Stimulated activated CD4-positive, alpha-beta T cell treated with anti-CD3 and anti-CD28 coated beads, Interleukin-12 subunit alpha, Interleukin-12 subunit beta, amount 100 ng/mL, for 48 hours (primary cell): ENCODE measurements at places on chromosomes 2 and 18.

- DNase-seq, result no peak
These were observed 11.2 kb downstream of the KIAA2012 start for GRCh38 chr2:202084265-202084664.

DNA sequence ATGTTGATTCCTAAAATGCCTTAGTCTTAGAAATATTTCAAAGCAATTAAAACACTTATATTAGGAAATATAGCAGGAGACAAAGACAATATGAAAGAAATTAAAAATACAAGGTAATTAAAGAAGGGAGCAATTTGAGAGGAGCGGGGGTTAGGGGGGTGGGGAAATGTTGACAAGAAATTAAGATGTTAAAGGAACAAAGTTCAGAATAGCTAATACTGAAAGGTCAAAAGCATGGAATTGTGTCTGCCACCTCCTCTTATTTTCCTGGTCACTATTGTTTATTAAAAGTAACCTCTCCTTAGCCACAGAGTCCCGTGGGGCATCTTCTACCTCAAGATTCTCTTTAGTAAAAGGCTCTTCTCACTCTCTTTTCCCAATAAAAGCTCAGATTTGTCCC lies 244.1 kb downstream of the MREG start:
- no peak for DNase-seq

DNA sequence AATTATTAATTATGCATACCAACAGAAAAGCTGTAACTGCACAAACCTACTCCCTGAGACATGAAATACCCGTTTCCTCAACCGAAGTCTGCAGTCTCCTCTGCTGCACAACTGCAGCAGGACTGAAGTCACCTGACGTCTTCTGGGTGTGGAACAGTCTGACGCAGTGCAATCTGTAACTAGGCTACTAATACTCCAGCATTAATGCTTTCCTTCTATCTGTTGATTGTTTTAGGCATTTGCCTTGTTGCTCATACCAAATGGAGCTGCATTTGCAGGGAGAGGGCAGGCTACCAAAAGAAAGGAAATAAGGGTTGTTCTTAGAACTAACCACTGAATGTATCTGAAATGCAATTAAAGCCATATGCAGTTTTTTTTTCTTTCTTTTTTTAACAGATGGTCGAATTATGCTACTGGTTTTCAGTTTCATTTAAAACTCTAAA lies 40.1 kb downstream of the RTN4 start:
- DNase-seq, result no peak

- no peak for DNase-seq
These were observed 160.9 kb upstream of the EPC2 start for GRCh38 chr2:148483665-148484064.

DNA sequence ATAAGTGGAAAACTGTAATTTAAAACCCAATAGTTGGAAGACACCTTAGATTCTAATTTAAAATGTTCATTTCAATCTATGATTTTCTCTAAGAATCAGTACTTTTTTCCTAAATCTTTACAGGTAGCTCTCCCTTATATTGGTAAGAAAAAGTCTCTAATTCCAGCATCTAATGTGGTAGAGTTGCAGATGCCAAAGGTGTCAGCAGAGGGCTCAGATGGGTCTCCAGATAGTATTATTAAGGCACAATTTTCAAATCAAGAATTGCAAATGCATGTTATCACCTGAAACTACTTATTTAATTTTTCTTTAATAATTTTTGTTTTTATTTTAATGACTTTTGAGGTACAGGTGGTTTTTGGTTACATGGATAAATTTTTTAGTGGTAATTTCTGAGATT lies 25.5 kb upstream of the ITGA4 start:
- no peak for DNase-seq

GRCh38 chr2:13676269-13676668 lies 956.2 kb upstream of the LRATD1 start:
- DNase-seq, result no peak

DNA sequence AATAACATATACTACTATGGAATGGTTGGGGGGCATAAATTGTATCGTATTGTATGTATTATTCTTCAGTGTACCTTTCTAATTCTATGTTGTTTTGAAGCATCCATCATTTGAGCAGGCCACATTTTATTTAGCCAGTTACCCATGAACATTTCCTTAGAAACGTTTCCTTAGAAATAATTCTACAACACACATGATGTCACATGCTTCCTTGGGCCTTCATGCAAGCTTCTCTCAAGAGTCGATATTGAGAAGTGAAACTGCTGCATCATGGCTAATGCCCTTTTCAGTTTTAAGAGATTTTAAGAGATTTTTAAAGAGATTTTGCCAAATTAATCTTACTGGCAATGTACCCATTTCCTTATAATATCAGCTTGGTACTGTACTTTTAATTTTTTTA lies 63.9 kb downstream of the ALPK2 start:
- no peak for DNase-seq

DNA sequence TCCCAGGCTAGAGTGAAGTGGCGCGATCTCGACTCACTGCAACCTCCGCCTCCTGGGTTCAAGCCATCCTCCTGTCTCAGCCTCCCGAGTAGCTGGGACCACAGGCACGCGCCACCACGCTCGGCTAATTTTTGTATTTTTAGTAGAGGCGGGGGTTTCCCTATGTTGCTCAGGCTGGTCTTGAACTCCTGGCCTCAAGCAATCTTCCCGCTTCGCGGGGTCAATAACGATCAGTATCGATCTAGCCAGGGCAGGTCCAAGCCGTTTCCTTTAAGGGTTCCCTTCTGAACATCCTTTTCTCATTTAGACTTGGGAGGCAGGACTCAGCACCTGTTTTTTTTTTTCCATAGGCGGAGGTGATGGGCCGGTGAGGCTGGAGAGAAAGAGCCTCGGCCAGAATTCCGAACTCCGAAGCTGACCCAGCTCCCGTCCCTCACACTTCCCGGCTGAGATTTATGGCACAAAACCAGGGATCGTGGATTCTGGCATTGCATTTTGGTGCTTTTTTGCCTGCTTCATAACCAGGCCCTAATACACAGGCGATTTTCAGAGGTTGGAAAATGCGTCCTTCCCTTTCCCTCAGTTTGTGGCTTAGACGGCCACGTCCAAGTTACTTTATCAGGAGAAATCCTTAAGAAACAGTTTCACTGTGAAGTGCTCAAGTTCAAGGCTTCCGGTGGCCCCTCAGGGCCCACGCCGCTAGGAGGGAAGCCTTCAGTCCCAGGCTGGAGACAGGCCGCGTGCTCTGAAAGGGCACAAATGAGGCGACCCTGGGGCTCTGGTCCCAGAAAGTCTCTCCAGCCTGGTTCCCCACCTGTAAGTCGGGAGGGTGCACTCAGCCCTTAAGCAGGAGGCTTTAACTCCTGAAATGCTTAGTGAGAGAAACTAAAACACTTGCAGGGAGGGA lies 998 bp upstream of the SLC66A3 start:
- DNase-seq, result peak; percentile 20

GRCh38 chr18:70190529-70190928 lies 15.0 kb downstream of the RTTN start:
- no peak for DNase-seq

- no peak for DNase-seq
These were observed 269.8 kb upstream of the ID2 start for GRCh38 chr2:8412082-8412481.

DNA sequence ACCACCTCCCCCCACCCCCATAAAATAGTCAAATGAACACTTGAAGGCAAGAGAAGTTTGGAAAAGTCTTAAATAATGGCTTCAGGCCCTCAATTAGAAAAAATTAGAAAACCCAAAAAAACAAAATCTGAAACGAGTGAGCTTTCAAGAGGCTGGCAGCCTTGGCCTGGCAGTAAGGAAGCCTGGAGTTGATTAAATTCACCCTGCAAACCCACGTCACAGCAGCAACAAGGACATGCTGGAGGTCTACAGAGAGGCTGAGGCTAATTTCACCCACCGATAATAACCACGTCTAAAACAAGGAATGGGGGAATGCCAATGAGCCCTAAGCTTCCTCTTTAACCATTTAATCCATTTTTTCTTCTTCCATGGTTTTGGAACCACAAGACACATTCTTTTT lies 122.7 kb upstream of the SMAD7 start:
- DNase-seq, result no peak

- no peak for DNase-seq
These were observed 1.7 kb downstream of the MZT2B start for GRCh38 chr2:130183512-130184373.

DNA sequence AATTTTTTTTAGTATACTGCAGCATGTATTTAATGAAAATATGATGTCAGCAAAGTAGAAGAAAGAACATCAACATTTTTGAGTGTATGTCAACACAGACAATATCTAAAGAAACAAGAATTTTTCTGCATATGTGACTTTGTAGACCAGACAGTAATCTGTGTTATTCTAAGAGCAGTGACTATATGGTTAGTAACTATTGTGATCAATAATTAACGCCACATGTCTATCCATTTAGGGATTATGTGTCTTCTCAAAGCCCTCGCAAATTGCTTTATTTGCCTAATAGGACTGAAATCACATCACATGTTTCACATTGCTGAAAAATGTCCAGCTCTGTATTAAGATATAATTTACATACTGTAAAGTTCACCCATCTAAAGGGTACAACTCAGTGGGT lies 107.8 kb downstream of the GFPT1 start:
- no peak for DNase-seq

GRCh38 chr2:17747684-17748452 lies 5.7 kb downstream of the SMC6 start:
- DNase-seq, result no peak

- peak; percentile 67 for DNase-seq
These were observed 19.6 kb upstream of the NDUFV2 start for GRCh38 chr18:9082711-9083510.

GRCh38 chr2:69755862-69756467 lies 14.0 kb downstream of the ANXA4 start:
- no peak for DNase-seq

DNA sequence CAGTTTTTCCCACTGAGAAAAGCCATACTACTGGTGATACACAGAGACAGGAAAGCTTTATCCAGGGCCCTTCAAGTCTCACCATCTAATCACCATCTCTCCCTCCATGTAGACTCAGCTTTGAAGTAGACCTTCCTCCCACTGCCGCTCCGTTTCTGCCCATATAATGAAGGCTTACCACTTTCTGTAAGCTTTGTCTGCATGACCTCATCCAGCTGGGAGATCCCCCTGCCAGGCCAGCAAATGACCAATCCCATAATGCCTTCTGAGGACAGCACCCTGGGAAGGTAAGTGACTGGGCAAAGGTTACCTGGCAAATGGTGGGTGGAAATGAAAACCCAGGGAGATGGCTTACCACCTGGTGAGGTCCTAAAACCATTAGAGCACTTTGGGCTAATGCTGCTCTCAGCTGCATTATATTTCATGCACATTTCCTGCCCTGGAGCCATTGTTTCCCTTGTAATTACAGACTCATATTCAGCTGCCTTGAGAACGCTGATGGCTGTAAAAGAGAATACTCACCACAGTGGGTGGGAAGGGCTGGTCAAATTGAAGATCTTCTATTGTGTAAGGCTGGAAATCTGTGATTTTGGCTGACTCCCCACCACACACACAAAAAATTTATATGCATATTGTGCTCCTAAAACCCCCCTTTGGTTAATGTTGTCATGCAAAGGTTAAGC lies 350.7 kb upstream of the SYT4 start:
- DNase-seq, result no peak

DNA sequence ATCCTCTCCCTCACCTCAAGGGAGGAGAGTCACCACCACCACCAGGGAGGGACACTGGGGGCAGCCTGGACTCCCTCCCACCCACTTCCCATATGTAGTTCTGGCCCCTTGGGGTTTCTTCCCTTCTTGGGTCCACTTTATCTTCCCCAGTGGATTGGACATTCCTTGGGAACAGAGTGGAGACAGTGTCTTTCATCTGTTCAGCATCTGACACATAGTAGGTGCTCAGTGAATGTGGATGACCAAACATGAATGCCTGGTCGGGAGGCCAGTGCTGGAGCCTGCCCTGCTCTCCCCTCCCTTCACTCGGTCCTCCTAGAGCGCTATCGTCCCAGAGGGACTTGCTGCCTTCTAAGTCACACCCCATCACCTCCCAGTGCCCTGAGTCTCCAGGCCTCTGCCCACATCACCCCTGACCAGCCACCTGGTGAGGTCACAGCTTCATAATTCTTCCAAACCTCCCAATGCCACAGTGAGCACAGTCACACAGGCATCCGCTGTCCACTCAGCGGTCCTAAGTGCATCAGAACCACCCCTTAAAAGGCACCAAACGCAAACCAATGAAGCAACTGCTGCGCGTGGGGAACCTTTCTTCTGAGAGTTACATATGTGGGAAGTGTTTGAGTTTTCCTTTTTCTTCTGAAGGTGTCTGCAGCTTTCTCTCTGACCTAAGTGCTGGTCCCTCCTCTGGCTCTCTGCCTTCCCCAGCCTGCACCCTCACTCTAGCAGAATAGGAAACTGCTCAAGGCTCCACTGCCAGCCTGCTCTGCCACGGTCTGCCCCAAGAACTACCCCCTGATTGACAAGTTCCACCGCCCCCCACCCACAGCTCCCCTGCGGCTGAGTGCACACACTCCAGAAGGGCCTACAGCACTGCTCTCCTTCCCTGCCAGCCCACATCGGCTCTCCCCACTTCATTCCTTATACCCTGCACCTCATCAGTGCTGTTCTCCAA lies 7.2 kb upstream of the SFXN5 start:
- DNase-seq, result no peak

- peak; percentile 64 for DNase-seq
These were observed at the start of gene ADI1 for GRCh38 chr2:3519255-3520205. Gene ADI1, minus strand, starts transcription at chr2:3519531. Its CDS starts 44 bp downstream, at chr2:3519487.

GRCh38 chr2:100015849-100016248 lies 126.5 kb downstream of the AFF3 start:
- DNase-seq, result no peak

GRCh38 chr2:31138037-31138962 lies at the start of gene GALNT14:
Gene GALNT14, minus strand, starts transcription at chr2:31138440. Its CDS starts 354 bp downstream, at chr2:31138086.
- DNase-seq, result peak; percentile 30

GRCh38 chr2:8885449-8886201 lies 48.2 kb upstream of the KIDINS220 start:
- no peak for DNase-seq

DNA sequence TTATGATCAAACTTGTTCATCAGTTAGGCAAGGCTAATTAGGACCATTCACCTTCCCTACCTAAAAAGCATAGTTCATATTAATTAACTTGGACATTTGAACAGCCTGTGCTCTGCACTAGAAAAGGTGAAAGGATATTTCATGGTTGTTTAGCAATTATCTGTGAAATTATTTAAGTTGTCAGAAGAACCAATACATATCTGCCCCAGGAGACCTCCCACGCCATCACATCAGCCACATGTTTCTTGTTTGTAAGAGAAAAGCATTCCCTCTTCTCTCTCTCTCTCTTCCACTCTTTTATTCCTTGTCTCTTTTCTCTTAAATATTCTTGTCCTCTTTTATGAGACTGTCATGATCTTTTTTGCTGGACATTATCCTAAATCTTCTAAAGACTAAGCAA lies 282.0 kb upstream of the RND3 start:
- DNase-seq, result no peak

DNA sequence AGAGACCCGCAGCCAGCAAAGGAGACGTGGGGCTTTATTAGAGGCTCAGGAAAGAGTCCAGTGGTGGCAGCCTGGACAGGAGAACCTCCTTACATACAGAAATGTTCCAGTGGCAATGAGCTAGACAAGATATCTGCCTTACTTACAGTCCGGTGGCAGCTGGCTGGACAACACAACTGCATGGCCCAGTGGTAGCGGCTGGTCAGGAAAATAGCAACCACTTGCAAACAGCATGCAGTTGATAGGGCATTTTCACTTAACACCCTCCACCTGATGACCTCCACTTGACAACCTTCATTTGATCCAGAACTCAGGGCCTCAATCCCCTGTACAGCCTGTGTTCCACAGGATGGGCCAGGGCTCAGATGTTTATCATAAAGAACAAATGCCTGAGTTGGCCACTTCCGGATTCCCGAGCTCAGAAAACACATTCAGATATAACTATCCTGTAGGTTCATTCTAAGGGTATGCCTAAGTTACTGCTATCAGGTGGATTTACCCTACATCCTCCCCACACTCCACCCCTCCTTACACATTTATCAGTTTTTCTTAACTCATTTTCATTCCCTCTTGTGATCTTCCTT lies 63.3 kb upstream of the ITPRID2 start:
- no peak for DNase-seq
